ENCODE measurements at places on chromosomes 7 and 10.
A peak's percentile ranks its signal among the peaks of the same experiment; 100 is the strongest.

DNA sequence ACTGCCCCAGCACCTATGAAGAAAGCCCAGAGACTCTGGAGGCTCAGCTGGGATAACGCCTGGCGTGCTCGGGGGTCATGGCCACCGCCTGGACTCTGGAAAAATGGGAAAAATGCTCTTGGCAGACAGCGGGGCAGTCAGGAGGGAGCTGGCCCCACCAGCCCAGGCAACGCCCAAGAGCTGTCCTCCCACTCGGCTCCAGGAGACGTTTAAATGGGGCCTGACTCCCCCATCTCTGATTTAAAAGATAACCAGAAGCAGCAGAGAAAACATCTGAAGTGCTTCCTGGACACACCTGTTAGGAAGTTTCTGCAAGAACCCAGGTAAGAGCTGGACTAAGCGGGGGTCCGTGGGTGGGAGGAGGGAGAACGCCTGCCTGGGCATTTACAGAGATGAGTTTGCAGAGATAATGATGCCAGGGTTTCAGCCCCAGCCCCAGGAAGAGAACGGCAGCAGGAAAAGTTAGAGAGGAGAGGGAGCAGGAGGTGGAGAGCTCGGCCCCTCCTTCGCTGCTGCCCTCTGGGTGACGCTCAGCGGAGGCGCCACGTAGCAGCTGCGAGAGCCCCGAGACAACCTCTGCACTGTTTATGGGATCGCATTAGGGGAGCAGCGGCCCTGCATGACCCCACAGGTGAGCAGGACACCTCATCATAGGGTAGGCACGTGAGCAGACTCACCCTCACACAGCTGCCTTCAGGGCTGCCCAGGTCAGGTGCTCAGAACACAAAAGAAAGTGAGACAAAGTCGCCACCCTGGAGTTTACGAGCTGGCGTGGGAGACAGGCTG is 83.5 kb upstream of the INSIG1 start:
- no peak for DNase-seq

DNA sequence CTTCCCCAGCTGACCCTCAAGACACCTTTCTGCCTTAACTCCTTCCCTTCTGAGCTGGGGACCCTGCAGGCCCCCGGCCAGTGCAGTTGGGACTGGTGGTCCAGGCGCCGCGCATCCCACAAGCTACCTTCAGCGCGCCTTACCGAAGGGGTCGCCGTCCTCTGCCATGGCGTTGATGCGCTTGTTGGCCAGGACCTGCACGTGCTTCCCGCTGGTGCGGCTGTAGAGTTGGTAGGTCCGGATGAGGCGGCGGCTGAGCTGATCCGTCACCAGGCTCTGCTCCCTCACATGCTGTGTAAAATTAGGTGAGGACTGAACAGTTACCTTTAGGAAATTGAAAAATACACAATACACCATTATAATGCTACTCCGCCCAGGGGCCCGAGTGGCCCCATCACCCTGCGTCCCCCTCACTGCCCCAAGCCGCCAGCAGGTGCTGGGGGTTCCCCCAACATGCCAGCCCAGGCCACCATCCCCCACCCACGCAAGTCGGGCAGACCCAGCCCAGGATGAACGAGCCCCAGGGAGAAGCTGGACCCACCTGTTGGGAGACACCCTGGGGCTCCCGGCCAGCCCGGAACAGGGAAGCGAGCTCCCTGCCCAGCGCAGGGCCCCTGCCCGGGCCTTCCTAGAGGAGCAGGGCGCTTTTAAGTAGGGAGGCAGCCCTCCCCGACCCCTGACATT is 1.2 kb downstream of the FGF8 start:
- DNase-seq = no peak

DNA sequence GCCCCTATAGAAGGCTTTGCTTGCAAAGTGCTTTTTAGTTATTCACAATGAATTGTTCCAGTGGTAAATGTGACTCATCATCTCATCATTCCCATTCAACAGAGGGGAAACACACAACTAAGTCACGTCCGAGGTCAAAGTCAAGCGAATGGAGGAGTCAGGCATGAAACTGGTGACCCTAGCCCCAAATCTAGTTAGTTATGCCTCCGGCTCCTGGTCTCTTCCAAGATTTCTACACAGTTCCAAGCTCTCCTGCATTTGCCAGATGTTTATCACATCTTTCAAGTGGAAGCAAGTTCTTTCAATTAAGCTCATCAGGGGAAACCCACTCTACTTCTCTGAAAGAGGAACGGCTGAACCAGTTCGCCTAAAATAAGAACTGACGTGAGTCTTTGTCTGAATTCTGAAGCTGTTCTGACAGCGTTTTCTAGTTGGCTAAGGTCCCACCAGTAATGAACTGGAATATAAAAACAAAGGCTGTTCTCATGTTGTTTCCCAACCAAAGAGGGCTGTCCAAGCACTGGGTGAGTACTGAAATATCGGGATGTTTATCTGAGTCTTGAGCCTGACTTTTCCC is 140.9 kb upstream of the NRBF2 start:
- no peak for DNase-seq

DNA sequence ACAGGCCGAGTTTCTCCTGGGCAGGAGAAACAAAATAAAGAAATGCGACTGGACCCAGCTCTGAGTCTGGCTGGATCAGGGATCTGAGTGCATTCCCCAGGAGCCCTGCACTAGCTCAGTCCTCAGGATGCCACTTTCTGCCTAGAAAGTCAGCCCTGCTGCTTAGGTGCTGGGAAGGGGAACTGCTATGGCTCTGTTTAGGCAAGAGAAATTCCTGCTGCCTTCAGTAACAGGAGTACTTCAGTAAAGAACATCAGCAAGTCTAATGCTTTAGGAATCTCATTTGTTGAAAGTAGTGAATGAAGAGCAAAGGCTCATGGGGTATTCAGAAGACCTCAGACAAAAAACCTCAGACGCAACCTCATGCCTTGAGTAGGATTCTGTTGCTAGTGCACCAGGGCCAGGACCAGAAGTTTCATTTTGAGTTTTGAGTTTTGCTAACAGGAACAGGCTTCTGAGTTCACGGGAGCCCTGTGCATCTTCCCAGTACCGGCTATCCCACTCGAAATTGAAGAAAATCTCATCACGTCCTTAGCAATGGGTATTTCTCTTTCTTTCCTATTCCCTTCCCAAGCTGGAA is 170.8 kb upstream of the CDCA7L start:
- DNase-seq = no peak

- DNase-seq = peak; percentile 55
Measured at GRCh38 chr7:29588900-29589696, 25.5 kb downstream of the PRR15 start.

DNA sequence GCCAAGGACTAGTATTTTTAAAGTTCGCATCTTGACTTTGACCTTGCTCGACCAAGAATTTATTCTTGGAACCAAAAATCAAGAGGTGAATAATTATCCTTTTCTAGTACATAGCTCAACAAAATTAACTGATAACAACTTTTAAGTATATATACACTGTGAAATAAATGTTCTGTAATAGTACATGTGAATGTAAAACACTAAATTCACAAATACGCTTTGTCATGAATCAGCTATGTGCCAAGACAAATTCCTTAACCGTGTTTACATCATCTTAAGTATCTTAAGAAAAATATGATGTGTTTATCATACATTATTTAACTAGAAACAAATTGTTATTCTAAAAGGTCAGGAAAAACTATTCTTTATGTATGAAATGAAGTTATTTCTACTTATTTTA is 83.3 kb downstream of the CUL2 start:
- DNase-seq = no peak

DNA sequence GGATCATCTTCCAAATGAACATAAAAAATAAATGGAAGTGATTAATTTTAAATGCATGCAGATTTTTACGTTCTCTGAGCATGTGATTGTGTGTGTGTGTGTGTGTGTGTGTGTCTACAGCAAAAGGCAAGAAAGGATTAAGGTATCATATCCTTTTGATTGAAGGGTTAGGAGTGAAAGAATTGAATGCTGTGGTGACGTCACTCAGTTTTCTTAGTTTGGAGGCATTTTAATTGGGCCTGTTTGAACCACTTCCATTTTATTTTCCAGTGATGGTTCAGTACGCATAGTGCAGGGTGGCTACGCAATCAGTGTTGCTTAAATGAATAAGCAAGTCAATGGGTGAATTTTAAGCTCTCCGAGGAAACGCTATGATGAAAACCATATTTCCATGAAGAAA is 31.3 kb downstream of the TACC2 start:
- DNase-seq = no peak
